Chondrocyte (in vitro differentiated cells): ENCODE measurements at places on chromosomes 6 and 20. TPM values are rescaled to one million over a fixed set of nuclear protein-coding genes. Genes with fewer than 3 reads are reported as not detected.
A peak's percentile ranks its signal among the peaks of the same experiment; 100 is the strongest.

PRND gene
- total RNA-seq, result not detected in 3 replicates

GRCh38 chr6:31126396-31127175 is 6.3 kb upstream of the CDSN start:
- peak overlapping the region; percentile 59 for H3K27ac ChIP-seq
- H3K4me1 ChIP-seq, result peaks cover 53% of the 10 kb centered on the region
- H3K36me3 ChIP-seq, result no peaks in the 10 kb centered on the region
- H3K27me3 ChIP-seq, result peaks cover 8% of the 10 kb centered on the region
- DNase-seq, result no peak

GRCh38 chr20:4918473-4918872 is 82.8 kb downstream of the SLC23A2 start:
- H3K4me1 ChIP-seq, result peaks cover 56% of the 10 kb centered on the region
- H3K27me3 ChIP-seq, result no peaks in the 10 kb centered on the region
- H3K4me3 ChIP-seq, result no peak overlapping the region
- no peak for DNase-seq

- DNase-seq, result no peak
- H3K36me3 ChIP-seq, result peaks cover 2% of the 10 kb centered on the region
- H3K27ac ChIP-seq, result no peak overlapping the region
- peaks cover 26% of the 10 kb centered on the region for H3K27me3 ChIP-seq
Measured at GRCh38 chr6:137033828-137034227, 10.9 kb downstream of the IL20RA start.

DNA sequence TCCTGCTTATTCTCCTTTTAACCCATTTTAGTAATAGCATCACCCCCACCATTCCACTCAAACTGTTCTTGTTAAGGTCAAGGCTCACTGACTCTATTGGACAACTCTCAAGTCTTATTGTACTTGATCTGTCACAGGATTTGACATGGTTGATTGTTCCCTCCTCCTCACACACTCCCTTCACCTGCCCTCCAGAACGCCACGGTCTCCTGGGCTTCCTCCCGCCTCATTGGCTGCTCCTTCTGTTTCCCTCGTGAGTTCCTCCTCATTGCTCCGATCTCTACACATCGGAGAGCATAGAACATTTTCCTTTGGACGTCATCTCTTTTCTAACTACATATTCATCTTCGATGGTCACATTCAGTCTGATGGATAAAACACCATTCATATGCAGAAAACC is 55.1 kb downstream of the STMND1 start:
- H3K4me1 ChIP-seq, result no peaks in the 10 kb centered on the region
- H3K36me3 ChIP-seq, result peaks cover 3% of the 10 kb centered on the region
- H3K4me3 ChIP-seq, result no peak overlapping the region
- H3K27ac ChIP-seq, result no peak overlapping the region
- DNase-seq, result no peak

C20orf144 gene
- 0.10 to 0.17 TPM in 2 of 3 replicates, not detected in the other for total RNA-seq

DAAM2 gene
- 137 to 142 TPM (median 142 TPM) in 3 replicates for total RNA-seq

DNA sequence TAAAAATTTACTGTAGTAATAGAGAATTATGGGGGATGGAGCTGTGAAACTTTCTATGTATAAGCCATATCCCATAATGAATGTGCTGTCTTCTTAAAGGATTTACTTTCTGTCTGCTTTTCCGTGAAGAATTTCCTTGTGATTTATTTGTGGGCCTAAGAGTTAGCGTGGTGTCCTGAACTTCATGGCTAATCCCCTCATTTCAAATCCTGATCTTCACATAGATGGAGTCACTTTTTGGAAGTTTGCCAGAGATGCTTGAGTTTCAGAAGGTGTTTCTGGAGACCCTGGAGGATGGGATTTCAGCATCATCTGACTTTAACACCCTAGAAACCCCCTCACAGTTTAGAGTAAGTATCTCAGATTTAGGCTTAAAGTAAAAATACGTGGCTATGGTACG is 19.4 kb upstream of the CLDN20 start:
- H3K4me1 ChIP-seq, result peaks cover 45% of the 10 kb centered on the region
- H3K36me3 ChIP-seq, result peaks cover 2% of the 10 kb centered on the region
- H3K27ac ChIP-seq, result no peak overlapping the region

DNA sequence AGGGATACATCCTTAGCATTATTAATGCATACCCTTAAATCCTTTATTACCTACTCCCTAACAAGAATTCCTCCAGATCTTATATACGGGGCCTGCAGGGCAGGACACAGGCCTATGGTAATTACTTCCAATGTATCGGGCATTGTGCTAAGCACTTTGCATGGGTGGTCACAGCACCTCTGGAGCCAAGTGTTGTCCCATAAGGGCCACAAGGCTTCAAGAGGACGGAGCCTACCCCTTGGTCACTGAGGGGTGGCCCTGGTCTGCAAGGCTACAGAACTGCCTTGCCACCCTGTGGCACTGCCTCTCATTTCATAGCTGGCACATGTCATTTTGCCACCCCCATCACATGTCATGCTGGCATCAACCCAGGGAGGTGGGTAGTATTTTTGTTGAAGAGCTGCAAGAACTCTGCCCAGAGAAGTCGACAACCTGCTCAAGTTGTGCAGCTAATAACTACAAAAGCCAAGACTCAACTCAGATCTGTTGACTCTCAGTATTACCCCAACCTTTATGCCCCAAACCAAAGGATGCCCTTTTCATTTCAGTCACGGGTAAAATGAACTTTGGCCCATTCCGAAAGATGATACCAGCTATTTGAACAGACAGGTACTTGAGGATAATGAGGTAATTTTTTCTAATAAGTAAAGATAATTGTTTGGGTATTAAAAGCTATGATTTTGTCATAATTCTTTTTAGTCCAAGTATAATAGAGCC is 144.1 kb upstream of the AKAP12 start:
- peaks cover 8% of the 10 kb centered on the region for H3K4me1 ChIP-seq
- H3K27me3 ChIP-seq, result no peaks in the 10 kb centered on the region
- H3K27ac ChIP-seq, result no peak overlapping the region
- H3K36me3 ChIP-seq, result peaks cover 33% of the 10 kb centered on the region

RAET1E gene
- total RNA-seq, result not detected in 3 replicates

GRCh38 chr20:37846573-37846972 is 56.4 kb upstream of the VSTM2L start:
- DNase-seq, result no peak
- H3K27me3 ChIP-seq, result no peaks in the 10 kb centered on the region
- peaks cover 18% of the 10 kb centered on the region for H3K36me3 ChIP-seq
- H3K27ac ChIP-seq, result no peak overlapping the region

- H3K4me3 ChIP-seq, result no peak overlapping the region
- H3K4me1 ChIP-seq, result peaks cover 6% of the 10 kb centered on the region
- peaks cover 22% of the 10 kb centered on the region for H3K27me3 ChIP-seq
Measured at GRCh38 chr20:40313730-40314129, 375.3 kb downstream of the MAFB start.

TINAG gene
- total RNA-seq, result not detected in 3 replicates

DNA sequence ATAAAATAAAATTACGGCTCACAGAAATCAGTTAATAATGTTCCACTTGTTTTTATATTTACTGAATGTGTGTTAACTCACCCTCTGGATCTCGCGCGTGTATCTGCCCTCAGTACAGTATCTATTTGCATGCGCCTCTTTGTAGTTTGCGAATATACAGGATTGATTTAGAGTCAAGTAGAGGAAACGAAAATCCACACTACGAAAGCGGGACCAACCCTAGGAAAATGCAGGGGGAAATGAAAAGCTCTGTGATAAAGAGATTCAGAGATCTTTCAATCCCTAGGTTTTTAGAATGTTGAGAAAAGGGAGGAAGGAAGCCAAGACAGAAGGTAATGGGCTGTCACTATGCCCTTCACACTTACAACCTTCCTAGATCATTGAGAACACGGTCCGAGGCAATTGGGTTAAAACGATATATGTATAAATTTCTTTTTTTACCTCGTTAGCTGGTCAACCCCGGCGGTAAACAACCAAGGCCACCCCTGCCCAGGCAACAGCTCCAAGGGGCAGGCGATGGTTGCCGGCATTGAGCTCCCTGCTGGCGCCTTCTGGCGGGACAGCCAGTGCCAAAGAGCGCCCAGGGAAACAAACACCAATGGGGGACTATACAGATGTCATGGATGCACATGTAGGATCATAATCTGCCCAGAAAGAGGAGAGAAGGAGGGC is 792 bp upstream of the FUT9 start:
- peak; percentile 47 for DNase-seq
- peak overlapping the region; percentile 49 for H3K4me3 ChIP-seq
- H3K36me3 ChIP-seq, result peaks cover 2% of the 10 kb centered on the region

HSPA1L gene
- total RNA-seq, result 0.89 to 1.5 TPM (median 1.00 TPM) in 3 replicates

GRCh38 chr6:4209196-4209595 is 73.8 kb upstream of the ECI2 start:
- no peak for DNase-seq
- H3K4me3 ChIP-seq, result no peak overlapping the region
- no peak overlapping the region for H3K27ac ChIP-seq
- peaks cover 2% of the 10 kb centered on the region for H3K27me3 ChIP-seq
- peaks cover 6% of the 10 kb centered on the region for H3K4me1 ChIP-seq

ACSS1 gene
- 1.5 to 5.5 TPM (median 5.5 TPM) in 3 replicates for total RNA-seq

- H3K36me3 ChIP-seq, result no peaks in the 10 kb centered on the region
- no peaks in the 10 kb centered on the region for H3K4me1 ChIP-seq
- H3K27me3 ChIP-seq, result peaks cover 4% of the 10 kb centered on the region
- no peak overlapping the region for H3K27ac ChIP-seq
- DNase-seq, result peak; percentile 56
Measured at GRCh38 chr20:64113444-64113775, 6.0 kb upstream of the NPBWR2 start.

DNA sequence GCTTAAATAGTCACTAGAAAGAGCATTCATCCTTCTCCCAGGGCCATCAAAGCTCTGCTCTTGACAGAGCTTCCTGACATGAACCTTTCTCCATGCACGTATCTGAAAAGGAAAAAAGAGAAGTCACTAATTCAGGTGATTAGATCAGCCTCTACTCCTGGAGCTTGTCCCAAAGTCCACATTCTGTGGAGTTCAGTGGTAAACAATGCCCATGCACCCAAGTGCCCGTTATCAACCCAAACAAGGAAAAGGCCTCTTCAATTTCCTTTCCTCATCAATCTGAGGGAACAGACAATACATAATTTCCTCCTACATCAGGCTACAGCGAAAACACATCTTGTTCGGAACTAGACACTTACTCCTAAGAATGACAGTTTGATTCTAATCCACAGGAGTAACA is 129.2 kb upstream of the PCSK2 start:
- H3K27me3 ChIP-seq, result peaks cover 2% of the 10 kb centered on the region
- H3K36me3 ChIP-seq, result no peaks in the 10 kb centered on the region

PRKN gene
- total RNA-seq, result 5.1 to 8.7 TPM (median 5.7 TPM) in 3 replicates

MATN4 gene
- 0.10 to 0.26 TPM in 2 of 3 replicates, not detected in the other for total RNA-seq

DNA sequence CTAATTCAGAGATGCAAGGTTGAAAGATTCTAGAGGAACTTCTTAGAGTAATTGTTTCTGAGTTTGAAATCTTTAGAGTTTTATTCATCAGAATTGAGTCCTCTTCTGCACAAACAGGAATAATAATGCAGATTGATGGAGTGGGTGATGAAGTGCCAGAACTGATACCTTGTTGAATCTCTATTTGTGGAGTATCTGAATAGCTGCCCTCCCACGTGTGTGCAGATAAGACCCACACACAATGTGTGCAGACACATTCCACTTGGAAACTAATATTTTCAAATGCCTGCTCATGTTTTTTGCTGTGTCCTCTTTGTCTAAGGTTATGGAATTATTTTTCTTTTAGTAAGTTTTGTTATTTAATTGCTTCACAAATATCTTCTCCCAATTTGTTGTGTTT is 1167.8 kb upstream of the MAP3K7 start:
- H3K4me3 ChIP-seq, result no peak overlapping the region
- DNase-seq, result no peak
- no peaks in the 10 kb centered on the region for H3K4me1 ChIP-seq

DNA sequence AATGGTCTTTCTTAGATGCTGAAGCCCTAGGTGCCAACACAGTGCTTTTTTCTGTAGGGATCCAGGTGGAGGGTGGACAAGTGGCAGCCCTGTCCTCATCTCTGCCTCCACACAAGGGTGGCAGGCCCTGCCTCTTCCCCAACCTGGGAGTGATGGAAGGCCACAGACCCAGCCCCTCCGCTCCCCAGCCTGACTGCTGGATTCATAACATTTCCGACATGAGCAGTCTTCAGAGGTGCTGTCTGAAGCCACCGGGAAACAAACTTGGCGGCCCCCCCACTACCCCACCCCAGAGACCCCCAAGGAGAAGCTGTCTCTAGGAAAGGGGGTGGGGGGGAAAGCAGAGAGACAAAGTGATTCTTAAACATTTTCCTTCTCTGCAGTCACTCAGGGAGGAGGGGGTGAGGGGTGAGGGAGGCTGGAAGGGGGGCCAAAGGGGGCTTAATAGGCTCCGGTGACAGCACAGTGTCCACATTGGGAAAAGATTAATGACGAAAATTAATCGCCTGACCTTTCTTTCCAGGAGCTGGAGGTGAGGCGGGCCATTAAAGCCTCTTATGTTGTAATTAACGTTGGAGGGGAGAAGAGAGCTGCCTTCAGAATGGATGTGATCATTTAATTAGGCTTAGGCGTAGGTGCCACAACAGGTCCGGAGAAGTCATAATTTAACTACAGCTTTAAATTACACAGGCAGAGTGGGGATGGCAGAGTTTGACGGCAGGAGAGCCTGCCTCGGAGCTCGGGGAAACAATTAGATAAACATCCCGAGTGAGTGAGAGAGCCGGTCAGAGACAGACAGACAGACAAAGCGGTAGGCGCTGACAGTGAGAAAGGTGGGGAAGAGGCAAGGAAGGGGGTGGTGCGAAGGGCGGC is 76.8 kb upstream of the FOXP4 start:
- no peaks in the 10 kb centered on the region for H3K36me3 ChIP-seq
- no peak overlapping the region for H3K27ac ChIP-seq
- H3K4me3 ChIP-seq, result peak overlapping the region; percentile 6
- H3K4me1 ChIP-seq, result peaks cover 10% of the 10 kb centered on the region
- DNase-seq, result no peak

TCF15 gene
- total RNA-seq, result 0.28 to 0.50 TPM in 2 of 3 replicates, not detected in the other

SCUBE3 gene
- 32.7 to 96.6 TPM (median 93.0 TPM) in 3 replicates for total RNA-seq

PGBD1 gene
- total RNA-seq, result 7.6 to 9.9 TPM (median 8.5 TPM) in 3 replicates

- H3K36me3 ChIP-seq, result no peaks in the 10 kb centered on the region
- no peak for DNase-seq
- H3K27me3 ChIP-seq, result peaks cover 5% of the 10 kb centered on the region
Measured at GRCh38 chr20:14604143-14604542, 266.7 kb upstream of the FLRT3 start.

DNA sequence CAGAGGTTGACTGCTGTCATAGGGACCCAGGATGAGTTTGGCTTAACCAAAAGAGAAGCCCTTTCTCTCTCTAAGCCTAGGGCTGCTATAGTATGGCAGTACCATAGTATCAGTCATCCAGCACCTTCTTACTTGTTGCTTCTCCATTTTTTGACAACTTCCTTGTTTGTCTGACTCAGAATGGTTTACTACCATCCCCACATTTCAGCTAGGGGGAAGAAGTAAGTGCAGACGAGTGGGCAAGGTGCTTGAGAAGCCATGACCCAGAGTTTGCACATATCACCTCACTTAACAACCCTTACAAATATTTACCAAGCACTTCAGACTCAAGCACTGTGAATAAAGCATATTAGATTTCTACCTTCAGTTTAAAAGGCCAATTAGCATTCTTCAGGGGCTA is 289.9 kb upstream of the TSHZ2 start:
- no peak for DNase-seq
- H3K36me3 ChIP-seq, result no peaks in the 10 kb centered on the region
- H3K27me3 ChIP-seq, result no peaks in the 10 kb centered on the region
- no peak overlapping the region for H3K4me3 ChIP-seq

ARFGAP1 gene
- 117 to 186 TPM (median 124 TPM) in 3 replicates for total RNA-seq
